Fibroblast of lung (primary cell): ENCODE measurements at places on chromosomes 2 and 18. TPM values are rescaled to one million over a fixed set of nuclear protein-coding genes. Genes with fewer than 3 reads are reported as not detected.

GCKR gene
- 0.16 and 0.35 TPM in 2 replicates for polyA plus RNA-seq

- DNase-seq, result peak; percentile 9
These were observed 87.0 kb upstream of the ITGA6 start for GRCh38 chr2:172340394-172340793.

GRCh38 chr2:166148500-166149400 lies 20.9 kb upstream of the SCN1A start:
- DNase-seq, result no peak

- no peak for DNase-seq
These were observed 53.7 kb upstream of the ST8SIA5 start for GRCh38 chr18:46810481-46811000.
